ENCODE measurements at places on chromosomes 2 and 18. TPM values are rescaled to one million over a fixed set of nuclear protein-coding genes. Genes with fewer than 3 reads are reported as not detected.

The XRCC5 gene
- total RNA-seq: 488 TPM

The SCYGR8 gene
- total RNA-seq: not detected

- DNase-seq: no peak
These were observed 117.6 kb upstream of the CXCR4 start for GRCh38 chr2:136235546-136235945.

DNA sequence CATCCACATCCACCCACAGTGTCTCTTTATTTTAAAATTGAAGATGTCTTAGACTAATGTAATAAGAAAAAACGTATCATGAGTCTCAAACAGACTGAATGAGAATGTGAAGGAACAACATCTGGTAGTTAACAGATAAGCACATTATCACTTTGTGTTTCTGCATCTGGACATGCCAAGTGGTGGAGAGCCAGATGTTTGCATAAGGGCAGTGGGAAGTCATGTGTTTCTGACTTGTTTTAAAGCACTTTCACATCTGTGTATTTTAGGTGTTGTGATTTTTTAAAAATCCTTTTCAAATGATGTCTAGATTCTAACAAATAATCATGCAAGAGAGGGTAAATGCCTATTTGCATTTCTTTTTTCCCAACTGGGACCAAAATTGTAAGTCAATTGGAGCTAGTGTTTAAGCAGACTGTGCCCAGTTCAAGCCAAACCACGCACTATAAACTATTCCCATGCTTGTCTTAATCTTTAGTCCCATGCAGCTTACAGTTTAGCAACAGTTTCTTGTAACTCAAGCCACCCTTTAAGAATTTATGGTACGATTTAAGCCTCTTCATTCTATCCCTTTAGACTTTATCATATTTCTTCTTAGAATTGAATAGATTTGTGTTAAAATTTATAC lies 272.7 kb upstream of the DOK6 start:
- DNase-seq: no peak

DNA sequence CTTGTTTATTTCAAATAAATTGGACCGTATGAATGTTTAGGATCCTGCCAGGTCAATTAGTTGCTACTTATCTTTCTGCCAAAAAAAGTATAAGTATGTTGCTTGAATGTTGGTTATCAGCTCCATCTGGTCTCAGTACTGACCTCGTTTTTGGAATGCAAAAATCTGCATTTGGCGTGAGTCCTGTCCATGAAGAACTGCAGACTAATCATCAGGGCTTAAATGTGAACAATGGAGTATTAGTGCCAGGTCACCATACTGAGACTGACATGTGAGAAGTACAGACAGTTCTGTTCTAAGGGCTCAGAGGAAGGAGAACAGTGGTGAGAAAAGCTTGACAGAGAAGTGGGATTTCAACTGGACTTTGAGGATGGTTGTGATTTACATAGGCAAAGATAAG lies 393.1 kb upstream of the SLC14A2 start:
- no peak for DNase-seq

DNA sequence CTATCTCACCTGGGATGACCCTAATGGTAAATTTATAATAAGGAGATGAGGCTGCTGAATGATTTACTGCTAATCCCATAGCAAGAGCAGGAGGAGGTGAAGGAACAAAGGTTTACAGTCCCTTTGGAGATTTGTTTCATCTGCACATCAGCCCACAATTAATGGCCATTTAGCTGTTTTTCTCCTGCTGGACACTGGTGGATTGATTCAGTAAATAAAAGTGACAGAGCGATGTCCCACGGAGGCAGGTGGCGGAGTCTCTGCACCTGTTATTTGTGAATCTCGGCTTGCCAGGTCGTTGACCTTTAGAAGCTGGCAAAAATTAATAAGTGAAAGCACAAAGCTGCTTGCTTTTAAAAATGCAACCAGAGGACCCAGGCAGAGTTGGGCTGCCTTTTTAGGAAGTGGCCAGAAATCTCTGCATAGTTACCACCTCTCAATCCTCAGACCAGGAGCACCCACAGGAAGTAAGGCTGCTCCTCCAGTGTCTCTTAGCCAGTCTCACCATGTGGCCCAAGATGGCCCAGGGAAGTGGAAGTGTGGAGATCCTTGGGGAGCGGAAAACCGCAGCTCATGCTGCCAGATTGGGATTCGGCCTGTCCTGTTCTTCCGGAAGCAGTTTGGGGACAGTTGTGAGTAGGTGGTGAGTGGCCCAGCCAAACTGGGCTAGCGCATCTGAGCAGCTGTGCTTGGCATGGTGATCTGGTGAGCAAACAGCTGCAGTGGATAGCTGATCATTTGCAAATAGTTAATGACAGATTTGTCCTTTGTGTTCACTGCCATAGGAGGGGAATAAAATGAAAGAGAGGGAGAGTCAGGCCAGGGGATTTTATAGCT lies 1005.7 kb upstream of the PIK3C3 start:
- peak; percentile 70 for DNase-seq

DNA sequence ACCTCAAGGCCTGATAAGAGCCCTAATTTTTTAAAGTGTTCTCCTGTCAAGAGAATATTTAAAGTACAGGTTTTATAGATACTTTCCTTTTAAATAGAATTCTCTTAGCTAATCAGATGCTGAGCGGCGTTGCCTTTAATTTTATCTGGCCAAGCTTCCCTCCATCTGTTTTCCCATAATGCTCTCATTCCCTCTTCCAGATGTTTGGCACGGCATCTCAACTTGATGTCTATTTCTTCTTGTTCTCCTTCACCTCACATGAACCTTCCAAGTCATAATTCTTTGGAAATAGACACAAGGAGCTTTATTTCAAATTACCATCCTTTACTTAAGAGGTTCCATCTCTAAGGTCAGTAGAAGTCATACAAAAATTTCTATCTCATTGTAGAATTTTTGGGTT lies 76.1 kb upstream of the CPO start:
- no peak for DNase-seq

DNA sequence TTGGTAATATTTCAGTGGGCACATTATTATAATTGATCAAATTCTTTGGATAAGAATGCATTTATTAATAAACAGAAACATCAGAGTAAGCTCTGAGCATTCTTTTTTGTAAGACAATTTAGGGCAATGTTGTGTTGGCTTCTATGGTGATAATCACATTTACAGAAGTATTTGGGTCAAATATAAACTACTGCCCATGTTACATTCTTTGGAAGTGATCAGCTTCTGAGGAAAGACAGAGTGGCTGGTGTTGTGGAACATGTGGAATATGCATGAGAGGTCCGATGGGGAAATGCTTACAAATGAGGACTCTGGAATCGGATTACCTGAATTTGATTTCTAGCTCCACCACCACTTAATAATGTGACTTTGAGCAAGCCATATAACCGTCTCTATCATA lies 19.4 kb downstream of the SERPINB13 start:
- DNase-seq: no peak

DNA sequence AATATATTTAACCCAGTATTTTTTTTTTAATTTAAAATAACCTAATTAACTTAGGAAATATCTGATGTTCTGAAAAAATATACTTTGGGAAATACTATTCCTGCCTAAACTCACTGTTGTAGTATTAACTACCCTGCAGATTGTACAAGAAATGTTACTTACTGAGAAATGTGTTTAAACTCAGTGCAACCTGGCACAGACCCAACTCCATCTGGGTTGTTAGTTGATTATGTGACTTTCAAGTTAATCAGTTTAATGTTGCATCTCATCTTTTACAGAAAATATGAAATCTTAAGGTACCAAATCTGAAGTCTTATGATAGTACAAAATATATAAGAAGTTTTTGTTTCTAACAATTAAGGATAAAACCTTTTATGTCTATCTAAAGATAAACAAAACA lies 27.3 kb downstream of the VAPA start:
- no peak for DNase-seq

GRCh38 chr2:8418721-8419120 lies 263.1 kb upstream of the ID2 start:
- DNase-seq: no peak

DNA sequence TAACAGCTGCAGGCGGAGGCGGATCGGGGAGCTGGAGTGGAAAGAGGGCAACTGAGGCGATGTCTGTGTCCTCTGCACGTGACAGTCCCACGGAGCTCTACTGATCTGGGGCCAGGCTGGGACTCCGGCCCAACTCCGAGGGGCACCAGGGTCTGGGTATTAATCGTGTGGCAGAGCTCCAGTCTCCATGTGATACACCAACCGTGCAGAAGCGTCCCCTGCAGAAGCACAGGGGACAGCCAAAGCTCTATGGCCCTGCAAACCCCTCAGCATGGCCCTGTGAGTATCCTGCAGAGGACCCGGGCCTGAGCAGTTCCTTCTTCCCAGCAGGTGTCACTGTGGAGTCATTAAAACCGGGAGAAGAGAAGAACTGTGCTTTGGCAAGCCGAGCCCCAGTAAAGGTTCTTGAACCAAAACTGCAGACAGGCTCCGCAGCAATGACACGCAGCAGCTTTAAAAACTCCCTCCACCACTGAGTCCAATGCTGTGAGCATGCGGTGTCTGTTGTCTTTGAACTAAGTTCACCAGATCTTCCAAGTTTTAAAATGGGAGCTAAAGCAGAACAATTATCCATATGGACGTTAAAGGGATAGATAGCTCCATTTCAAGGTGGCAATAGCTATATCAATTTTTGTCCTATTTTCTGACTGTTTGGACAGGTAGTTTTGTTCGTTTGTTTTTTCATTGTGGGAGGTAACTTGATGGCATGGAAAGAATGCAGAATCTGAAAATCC lies 79.4 kb downstream of the TMEM182 start:
- peak; percentile 18 for DNase-seq
